ENCODE measurements at places on chromosomes 13 and 19.

DNA sequence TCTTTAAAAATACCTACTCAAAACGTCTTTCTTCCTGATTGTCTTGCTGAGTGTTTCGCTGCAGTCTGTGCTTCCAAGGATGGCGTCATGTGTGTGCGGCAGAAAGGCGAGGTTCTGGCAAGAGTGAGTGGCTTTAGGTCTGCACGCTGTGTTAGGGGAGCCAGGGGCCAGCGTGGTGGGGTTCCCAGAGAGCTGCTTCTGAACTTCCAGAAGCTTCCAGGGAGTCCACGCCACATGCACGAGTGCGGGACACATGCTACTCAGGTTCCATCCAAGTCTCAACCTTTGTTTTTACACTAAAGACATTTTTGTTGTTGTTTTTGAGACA lies 67.9 kb downstream of the ATP11A start:
- DNase-seq, result no peak

DNA sequence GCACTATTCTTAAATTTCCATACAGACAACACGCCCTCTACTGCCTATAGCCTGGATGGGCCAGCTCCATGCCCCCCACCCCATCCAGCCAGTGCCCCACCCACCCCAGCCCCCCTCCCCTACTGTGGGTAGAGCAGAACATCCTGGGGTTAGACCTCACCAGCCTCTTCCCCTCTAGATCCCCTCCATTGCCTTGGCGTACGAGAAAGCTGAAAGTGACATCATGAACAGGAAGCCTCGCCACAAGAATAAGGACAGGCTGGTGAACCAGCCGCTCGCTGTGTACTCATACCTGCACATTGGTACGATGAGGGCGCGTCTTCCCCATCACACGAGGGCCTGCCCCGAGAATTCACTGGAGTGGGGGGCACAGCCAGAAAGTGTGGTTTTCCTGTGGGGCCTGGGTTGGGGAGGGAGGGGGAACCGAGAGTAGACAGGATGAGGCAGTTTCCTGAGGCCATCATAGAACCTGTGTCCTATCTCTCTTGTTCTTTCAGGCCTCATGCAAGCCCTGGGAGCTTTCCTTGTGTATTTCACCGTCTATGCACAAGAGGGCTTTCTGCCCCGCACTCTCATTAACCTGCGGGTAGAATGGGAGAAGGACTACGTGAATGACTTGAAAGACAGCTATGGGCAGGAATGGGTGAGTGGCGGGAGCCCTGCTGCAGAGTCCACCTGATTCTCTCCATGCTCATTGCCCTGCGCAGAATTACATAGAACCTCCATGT lies 29.1 kb downstream of the ATP12A start:
- DNase-seq, result no peak

GRCh38 chr13:65915195-65915594 lies 1314.9 kb downstream of the PCDH9 start:
- DNase-seq, result no peak

DNA sequence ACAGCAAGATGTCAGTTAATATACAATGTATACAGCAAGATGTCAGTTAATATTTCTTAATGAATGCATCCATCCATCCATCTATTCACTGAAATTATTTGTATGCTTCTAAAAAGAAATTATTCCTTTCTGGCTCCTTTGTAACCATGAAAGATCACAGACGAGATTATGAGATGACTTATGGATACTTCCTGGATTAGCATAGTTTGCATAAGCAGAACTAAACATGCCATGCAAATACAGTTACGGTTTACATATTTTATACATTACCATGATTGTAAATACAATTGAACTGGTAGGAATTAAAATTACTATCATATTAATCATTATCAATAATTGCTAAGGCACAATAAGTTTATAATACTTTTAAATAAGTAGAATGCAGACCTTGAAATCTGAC lies 32.7 kb downstream of the NALCN start:
- no peak for DNase-seq

- DNase-seq, result no peak
Measured at GRCh38 chr19:29288256-29288655, 75.3 kb upstream of the UQCRFS1 start.

Measured in T47D (cell line).